Hippocampal formation (tissue), 2 donors: ENCODE measurements at places on chromosomes 5 and 9.

GRCh38 chr9:127926906-127927200 lies 3.7 kb downstream of the PIP5KL1 start:
- DNase-seq = no peak

GRCh38 chr9:26462213-26462612 lies 430.4 kb downstream of the CAAP1 start:
- DNase-seq = no peak

DNA sequence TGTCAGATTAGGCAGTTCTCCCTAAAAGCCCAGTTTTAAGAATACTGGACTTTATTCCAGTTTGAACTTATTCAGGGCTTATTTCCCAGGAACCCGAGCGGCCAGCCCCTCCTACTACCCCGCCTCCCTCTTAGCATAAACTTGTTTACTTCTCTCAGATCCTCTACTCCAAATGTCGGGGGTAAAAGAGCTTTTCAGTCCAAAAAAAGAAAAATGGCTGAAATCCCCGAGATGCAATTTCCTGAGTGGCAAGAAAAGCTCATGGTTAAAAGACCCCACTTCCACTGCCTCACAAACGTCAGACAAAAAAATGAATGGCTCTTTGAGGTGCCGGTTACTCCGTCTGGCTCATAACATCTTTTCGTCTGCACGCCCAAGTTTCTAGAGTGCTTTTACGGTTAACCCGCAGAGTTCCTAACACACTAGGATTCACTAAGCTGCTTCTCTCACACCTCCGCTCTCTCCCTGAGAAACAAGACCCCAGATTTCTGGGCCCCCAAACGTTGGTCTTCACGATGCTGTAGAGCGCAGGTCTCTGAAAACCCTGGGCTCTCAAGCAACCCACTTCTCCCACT lies 402 bp downstream of the BRD8 start:
- peak; percentile 19 for DNase-seq

DNA sequence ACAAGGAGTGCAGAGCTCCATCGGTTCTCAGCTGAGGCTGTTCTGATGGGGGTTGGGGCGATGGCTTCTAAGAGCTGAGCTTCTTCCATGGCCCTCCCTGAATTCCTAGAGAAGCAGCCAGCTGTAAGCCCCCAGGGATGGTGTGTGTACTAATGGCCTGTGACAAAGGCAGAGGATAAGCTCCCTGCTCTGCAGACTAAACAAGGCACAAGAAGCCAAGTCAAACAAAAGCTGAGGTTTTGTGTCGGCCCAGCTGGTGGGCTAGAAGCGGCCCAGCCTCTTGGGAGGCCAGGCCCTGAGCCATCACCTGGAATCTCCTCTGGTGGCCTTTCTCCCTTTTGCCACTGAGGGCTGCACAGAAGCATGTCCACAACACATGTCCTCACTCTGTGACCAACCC lies 75.0 kb upstream of the XPA start:
- DNase-seq = no peak

DNA sequence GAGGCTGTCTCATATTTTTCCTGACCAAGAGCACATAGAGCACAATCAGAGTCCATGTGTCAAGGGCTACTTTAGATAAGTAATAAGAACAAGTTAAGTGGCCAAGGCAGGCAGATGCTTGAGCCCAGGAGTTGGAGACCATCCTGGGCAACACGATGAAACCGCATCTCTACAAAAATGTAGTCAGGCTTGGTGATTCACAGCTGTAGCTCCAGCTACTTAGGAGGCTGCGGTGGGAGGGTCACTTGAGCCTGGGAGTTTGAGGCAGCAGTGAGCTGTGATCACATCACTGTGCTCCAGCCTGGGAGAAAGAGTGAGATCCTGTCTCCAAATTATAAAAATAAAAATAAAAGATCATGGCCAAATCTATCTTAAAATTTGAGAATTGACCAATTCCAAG lies 767.9 kb upstream of the CTNND2 start:
- no peak for DNase-seq

DNA sequence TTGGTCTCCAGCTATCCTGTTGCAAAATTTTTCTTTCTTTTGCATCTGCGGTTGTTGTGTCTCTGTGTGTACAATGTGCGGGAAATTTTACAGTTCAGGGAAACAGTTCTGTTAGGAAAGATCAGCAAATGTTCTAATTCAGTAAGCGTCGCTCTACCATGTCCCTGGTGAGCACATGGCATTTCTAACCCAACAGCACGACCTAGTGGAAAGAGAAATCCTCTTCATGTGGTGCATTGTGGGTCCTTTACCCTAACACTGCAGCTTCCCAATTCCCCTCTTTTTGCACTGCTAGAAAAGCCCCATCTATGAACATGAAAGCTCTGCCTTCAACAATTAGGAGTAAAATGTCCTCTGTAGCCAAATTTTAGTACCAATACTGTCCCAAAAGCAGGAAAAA lies 974.2 kb upstream of the CDH9 start:
- DNase-seq = no peak

- no peak for DNase-seq
These were observed 1.6 kb downstream of the HBEGF start for GRCh38 chr5:140344683-140345423.

- no peak for DNase-seq
These were observed 45.0 kb downstream of the PRR16 start for GRCh38 chr5:120509053-120509452.

DNA sequence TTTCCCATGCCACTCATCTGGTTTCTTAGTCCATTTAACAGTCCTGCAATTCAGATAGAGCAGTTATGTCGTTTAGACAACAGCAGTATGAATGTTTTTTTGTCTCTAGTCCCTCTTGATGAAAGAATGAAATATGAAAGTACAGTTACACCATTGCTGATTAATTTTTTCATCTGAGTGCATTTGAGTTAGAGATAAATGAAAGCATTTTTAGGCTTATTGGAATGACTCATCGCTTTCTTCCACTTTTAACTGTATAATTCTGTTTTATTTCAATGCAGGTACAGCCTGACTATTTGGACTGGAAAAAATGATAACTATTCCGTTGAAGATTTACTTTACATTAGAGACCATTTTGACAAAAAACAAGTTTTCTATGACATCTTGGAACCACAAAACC lies 28.7 kb downstream of the ANKRD34B start:
- DNase-seq = no peak

- DNase-seq = no peak
These were observed 48.9 kb upstream of the CACNA1B start for GRCh38 chr9:137828527-137829259.

- no peak for DNase-seq
These were observed 202.9 kb upstream of the PANK3 start for GRCh38 chr5:168781941-168782571.

GRCh38 chr9:98974106-98974505 lies 30.4 kb downstream of the COL15A1 start:
- no peak for DNase-seq

DNA sequence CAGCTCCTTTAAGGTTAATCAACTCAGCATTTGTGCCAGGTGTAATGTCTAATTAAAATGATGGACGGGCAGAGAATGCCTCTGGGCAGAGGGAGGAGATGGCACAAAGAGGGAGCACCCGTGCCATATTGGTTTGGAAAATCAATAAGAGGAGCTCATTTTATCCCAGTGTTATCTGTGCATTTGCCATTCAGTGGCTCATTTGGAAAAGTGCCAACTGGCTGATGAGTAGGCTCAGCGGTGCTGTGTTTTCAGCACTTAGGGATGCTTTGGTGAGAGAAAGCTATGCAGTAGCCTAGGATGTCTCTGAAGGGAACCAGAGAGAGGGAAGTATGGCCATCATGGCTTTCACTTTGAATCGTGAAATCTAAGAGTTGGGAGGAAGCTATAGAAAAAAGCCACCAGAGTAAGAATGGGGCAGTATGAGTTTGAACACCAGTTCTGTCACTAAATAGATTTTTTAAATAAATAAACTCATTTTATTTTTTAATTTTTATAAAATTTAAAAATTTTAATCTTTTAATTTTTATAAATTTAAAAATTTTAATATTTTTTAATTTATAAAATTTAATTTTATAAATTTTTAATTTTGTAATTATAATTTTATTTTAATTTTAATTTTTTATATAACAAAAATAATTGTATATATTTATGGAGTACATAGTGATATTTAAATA lies 472.8 kb downstream of the BRINP1 start:
- DNase-seq = no peak

DNA sequence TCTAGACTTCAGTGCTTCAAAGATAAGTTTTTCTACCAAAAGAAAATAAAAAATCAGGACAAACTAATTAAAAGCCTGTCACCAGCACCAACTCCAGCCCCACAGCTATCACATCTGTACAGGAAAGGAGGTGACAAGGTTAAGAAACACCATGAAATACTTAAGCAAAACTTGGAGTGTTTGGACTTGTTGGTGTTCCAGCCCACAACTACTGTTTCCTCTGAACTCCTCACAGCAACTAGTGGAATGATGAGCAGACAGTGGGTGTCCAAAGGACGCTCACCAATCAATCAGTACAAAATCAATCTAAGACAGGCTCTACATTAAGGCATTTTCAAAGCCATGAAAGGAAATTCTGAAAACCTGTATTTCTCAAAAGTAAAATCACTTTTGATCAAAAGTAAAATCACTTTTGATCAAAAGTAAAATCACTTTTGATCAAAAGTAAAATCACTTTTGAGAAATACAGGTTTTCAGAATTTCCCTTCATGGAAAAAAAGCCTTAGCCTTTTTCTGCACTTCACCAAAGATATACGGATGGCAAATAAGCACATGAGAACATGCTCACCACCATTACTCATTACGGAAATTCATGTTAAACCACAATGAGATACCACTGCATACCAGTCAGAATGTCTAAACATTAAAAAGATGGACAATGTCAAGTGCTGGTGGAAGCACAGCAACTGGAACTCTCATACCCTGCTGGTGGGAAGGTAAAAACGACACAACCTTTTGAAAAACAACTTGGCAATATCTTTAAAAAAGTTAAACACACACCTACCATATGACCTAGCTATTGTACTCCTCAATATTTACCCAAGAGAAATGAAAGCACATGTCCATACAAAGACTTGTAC lies 79.7 kb downstream of the MED27 start:
- no peak for DNase-seq

GRCh38 chr5:3943859-3944258 lies 348.2 kb downstream of the IRX1 start:
- no peak for DNase-seq
